ENCODE measurements at places on chromosomes 2 and 18. TPM values are rescaled to one million over a fixed set of nuclear protein-coding genes. Genes with fewer than 3 reads are reported as not detected.
A peak's percentile ranks its signal among the peaks of the same experiment; 100 is the strongest.

Gene FBXO48
- 2.3 TPM for total RNA-seq

Gene CYRIA
- total RNA-seq: 0.99 TPM

Gene VWC2L
- total RNA-seq: not detected

Gene GPR35
- 3.4 TPM for total RNA-seq

Gene EMILIN1
- total RNA-seq: 0.29 TPM

Gene C2orf78
- total RNA-seq: not detected

Gene FAM237A
- not detected for total RNA-seq

Gene CIB4
- not detected for total RNA-seq

Gene SERPINB11
- not detected for total RNA-seq

Gene SKA1
- 46.0 TPM for total RNA-seq

Gene PPP1R1C
- total RNA-seq: not detected

Gene CYTIP
- 369 TPM for total RNA-seq

Gene VSNL1
- not detected for total RNA-seq

Gene OR6B3
- not detected for total RNA-seq

Gene SYT4
- total RNA-seq: not detected

DNA sequence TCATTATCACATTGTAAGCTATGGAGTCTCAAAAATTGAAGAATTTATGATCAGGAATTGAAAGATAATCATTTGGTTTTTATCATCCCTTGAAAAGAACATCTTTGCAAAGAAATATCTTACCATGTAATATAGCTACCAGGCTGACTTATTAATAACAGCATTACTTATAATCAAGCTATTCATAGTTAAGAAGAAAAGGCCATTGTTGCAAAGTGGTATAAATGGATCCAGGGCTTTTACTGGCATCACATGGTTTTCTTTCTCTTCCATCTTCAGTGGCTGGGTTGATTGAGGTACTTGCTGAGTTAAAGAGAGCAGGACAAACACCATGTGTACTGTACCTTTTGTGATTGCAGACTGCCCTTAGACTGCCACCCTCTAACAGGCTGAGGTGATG is 39.6 kb downstream of the MFSD6 start:
- H3K27ac ChIP-seq: no peak overlapping the region
- DNase-seq: no peak
- H3K4me3 ChIP-seq: no peak overlapping the region
- H3K4me1 ChIP-seq: peaks cover 49% of the 10 kb centered on the region
- peaks cover 2% of the 10 kb centered on the region for H3K36me3 ChIP-seq
- no peaks in the 10 kb centered on the region for H3K27me3 ChIP-seq

GRCh38 chr2:227436436-227437174 is 35.4 kb upstream of the AGFG1 start:
- no peaks in the 10 kb centered on the region for H3K4me1 ChIP-seq
- no peak for DNase-seq
- H3K36me3 ChIP-seq: peaks cover 13% of the 10 kb centered on the region
- H3K27ac ChIP-seq: no peak overlapping the region
- H3K27me3 ChIP-seq: no peaks in the 10 kb centered on the region

- no peak overlapping the region for H3K4me3 ChIP-seq
- H3K27ac ChIP-seq: no peak overlapping the region
- H3K36me3 ChIP-seq: no peaks in the 10 kb centered on the region
- DNase-seq: no peak
- H3K27me3 ChIP-seq: no peaks in the 10 kb centered on the region
- no peaks in the 10 kb centered on the region for H3K4me1 ChIP-seq
Observed at GRCh38 chr2:66899648-66900047, 464.7 kb downstream of the MEIS1 start.

GRCh38 chr2:43519643-43520221 is 76.1 kb downstream of the THADA start:
- H3K4me1 ChIP-seq: peaks cover 45% of the 10 kb centered on the region
- DNase-seq: no peak
- no peaks in the 10 kb centered on the region for H3K27me3 ChIP-seq
- no peak overlapping the region for H3K4me3 ChIP-seq
- peaks cover 12% of the 10 kb centered on the region for H3K36me3 ChIP-seq
- H3K27ac ChIP-seq: peak overlapping the region; percentile 52

GRCh38 chr18:43265465-43265864 is 11.8 kb downstream of the SYT4 start:
- no peak overlapping the region for H3K4me3 ChIP-seq
- H3K36me3 ChIP-seq: no peaks in the 10 kb centered on the region
- no peaks in the 10 kb centered on the region for H3K4me1 ChIP-seq
- no peak overlapping the region for H3K27ac ChIP-seq
- no peak for DNase-seq
- no peaks in the 10 kb centered on the region for H3K27me3 ChIP-seq

DNA sequence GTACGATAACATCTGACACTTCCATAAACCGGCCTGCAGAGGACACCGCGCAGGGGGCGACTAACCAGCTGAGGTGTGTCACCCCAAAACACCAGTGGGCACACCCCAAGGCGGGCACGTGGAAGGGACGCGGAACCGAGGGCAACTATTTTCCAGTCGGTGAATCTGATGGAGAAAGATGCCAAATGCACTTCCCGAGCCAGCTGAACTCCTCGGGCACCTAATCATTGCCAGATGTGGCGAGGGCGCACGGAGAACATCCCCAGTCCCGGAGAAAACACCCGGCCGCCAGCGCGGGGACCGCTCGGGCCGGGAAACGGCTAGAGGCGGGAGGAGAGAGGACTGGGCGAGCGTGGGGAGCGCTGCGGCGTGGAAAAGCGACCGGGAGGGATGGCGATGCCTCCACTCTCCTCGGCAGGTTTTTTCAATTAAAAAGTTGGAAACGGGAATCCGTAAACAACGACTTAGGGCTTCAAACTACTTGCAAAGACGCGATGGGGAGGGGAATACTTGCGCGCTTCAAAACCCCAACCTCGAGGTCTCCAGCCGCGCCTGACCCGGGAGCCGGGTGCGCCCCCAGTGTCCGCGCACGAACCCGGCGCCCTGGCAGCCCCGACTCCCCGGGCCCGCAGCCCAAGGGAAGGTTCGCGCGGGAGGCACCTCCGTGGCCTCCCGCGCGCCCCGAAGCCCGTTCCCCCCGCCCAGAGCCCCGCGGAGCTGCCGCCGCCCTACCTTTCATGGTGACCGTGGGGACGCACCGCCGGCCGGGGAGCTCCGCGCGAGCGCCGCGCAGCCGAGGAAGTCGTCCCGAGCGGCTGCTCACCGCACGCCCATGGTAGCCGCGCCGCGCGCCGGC is 497 bp downstream of the COLEC12 start:
- H3K36me3 ChIP-seq: no peaks in the 10 kb centered on the region
- H3K27me3 ChIP-seq: peaks cover 36% of the 10 kb centered on the region
- no peak for DNase-seq
- H3K4me3 ChIP-seq: no peak overlapping the region
- H3K27ac ChIP-seq: no peak overlapping the region

- H3K4me1 ChIP-seq: peaks cover 4% of the 10 kb centered on the region
- H3K36me3 ChIP-seq: no peaks in the 10 kb centered on the region
- DNase-seq: no peak
- H3K27ac ChIP-seq: no peak overlapping the region
- H3K27me3 ChIP-seq: peaks cover 28% of the 10 kb centered on the region
- H3K4me3 ChIP-seq: no peak overlapping the region
Observed at GRCh38 chr18:55318951-55319441, 269.0 kb downstream of the TCF4 start.

GRCh38 chr2:230106771-230107170 is 38.0 kb upstream of the SLC16A14 start:
- H3K27me3 ChIP-seq: peaks cover 4% of the 10 kb centered on the region
- H3K36me3 ChIP-seq: peaks cover 9% of the 10 kb centered on the region
- H3K27ac ChIP-seq: no peak overlapping the region
- no peak for DNase-seq

- no peak overlapping the region for H3K4me3 ChIP-seq
- no peaks in the 10 kb centered on the region for H3K36me3 ChIP-seq
- H3K27me3 ChIP-seq: peaks cover 2% of the 10 kb centered on the region
- DNase-seq: no peak
- H3K4me1 ChIP-seq: no peaks in the 10 kb centered on the region
- H3K27ac ChIP-seq: no peak overlapping the region
Observed at GRCh38 chr2:224009605-224010315, 29.3 kb downstream of the SERPINE2 start.

DNA sequence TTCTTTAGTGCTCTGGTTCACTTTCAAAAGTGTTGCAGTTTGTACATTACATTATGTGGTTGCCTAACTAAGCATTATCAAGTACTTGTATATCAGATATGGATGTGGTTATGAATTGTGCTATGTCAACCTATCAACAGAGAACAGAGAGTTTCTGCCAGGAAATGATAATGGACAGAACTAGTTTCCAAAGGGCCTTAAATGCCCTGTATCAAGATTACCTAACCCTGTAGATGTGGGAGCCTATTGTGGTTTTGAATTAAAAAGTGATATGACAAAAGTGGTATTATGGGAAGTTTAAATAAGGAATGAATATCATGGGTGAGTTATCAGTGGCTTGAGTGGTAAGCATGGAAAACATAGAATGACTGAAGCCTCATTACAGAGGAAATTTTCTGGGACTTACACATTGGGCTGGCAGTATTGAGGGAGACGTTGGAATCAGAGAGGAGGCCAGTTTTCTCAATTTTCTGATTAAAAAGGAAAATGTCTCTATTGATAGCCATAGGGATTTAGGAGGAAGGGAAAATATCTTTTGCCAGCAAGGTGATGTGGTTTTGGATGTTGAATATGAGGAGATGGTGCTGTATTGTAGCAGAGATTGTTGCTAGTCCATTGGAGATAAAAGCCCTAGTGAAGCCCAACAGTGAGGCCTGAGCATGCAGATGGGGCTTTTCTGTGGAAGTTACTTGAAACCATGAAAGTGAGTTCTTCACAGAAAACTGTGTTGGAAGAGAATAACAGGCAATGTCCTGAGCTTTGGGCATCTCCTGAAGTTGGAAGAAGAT is 140.7 kb downstream of the TTC27 start:
- DNase-seq: no peak
- H3K36me3 ChIP-seq: peaks cover 8% of the 10 kb centered on the region
- no peak overlapping the region for H3K4me3 ChIP-seq
- H3K27ac ChIP-seq: no peak overlapping the region
- H3K4me1 ChIP-seq: peaks cover 2% of the 10 kb centered on the region

- no peak for DNase-seq
- H3K4me3 ChIP-seq: no peak overlapping the region
- no peaks in the 10 kb centered on the region for H3K27me3 ChIP-seq
- no peaks in the 10 kb centered on the region for H3K36me3 ChIP-seq
- H3K27ac ChIP-seq: no peak overlapping the region
Observed at GRCh38 chr2:179340678-179341077, 76.0 kb upstream of the SESTD1 start.

- no peaks in the 10 kb centered on the region for H3K4me1 ChIP-seq
- DNase-seq: no peak
- no peaks in the 10 kb centered on the region for H3K36me3 ChIP-seq
- peaks cover 8% of the 10 kb centered on the region for H3K27me3 ChIP-seq
- no peak overlapping the region for H3K27ac ChIP-seq
Observed at GRCh38 chr2:112023707-112024106, 31.4 kb upstream of the TMEM87B start.

GRCh38 chr2:63840081-63840784 is 1.5 kb upstream of the UGP2 start:
- peak overlapping the region; percentile 100 for H3K27ac ChIP-seq
- DNase-seq: peak; percentile 18
- H3K27me3 ChIP-seq: no peaks in the 10 kb centered on the region
- H3K4me3 ChIP-seq: peak overlapping the region; percentile 99

DNA sequence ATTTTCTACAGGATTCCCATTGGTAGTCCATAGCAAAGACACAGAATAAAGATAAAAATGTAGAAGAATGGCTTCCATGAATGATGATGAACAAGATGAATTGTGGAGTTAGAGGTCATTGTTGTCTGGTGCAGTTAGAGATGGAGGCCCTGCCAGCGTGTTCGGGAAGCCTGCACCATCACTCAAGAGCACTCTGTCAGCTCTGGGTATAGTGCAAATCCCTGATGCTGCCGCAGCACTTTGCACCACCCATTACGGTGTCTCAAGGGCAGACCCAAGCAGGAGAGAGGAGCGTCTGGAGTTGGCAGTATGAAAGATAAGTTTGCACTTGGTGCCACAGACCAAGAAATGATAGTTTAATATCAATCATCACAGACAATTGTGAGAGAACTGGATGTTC is 181.6 kb upstream of the CHST9 start:
- no peak overlapping the region for H3K27ac ChIP-seq
- DNase-seq: no peak
- no peaks in the 10 kb centered on the region for H3K4me1 ChIP-seq
- H3K36me3 ChIP-seq: no peaks in the 10 kb centered on the region
- H3K4me3 ChIP-seq: no peak overlapping the region

- H3K27me3 ChIP-seq: no peaks in the 10 kb centered on the region
- no peak overlapping the region for H3K4me3 ChIP-seq
- H3K4me1 ChIP-seq: no peaks in the 10 kb centered on the region
Observed at GRCh38 chr2:68918497-68918896, 34.2 kb downstream of the GKN2 start.

DNA sequence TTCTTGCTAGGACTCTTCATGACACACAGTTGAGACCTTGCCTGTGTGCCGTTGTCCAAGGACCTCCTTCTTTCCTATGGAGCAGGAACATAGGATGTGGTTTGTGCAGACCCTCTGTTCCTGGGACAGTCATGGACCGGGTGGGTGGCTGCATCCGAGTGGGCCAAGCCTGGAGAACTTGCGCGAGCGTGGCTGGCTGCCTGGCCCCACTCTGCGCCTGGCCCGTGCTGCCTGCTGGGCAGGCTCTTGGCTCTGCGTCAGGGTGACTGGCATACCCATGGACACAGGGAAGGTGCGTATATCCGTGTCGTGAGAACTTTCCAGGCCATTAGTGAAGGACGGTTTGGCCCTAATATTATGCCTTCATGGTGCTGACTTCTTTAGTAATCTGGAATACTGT is 68.2 kb downstream of the DCDC2C start:
- H3K36me3 ChIP-seq: no peaks in the 10 kb centered on the region
- H3K4me1 ChIP-seq: no peaks in the 10 kb centered on the region
- peaks cover 12% of the 10 kb centered on the region for H3K27me3 ChIP-seq
- H3K27ac ChIP-seq: no peak overlapping the region

GRCh38 chr2:207533461-207534008 is 3.8 kb downstream of the CREB1 start:
- no peak for DNase-seq
- H3K4me3 ChIP-seq: peak overlapping the region; percentile 37
- H3K4me1 ChIP-seq: peaks cover 45% of the 10 kb centered on the region
- peaks cover 32% of the 10 kb centered on the region for H3K36me3 ChIP-seq

- H3K27me3 ChIP-seq: no peaks in the 10 kb centered on the region
- H3K27ac ChIP-seq: no peak overlapping the region
- H3K36me3 ChIP-seq: no peaks in the 10 kb centered on the region
- H3K4me1 ChIP-seq: no peaks in the 10 kb centered on the region
- no peak for DNase-seq
Observed at GRCh38 chr2:105697781-105698449, 46.8 kb upstream of the NCK2 start.

GRCh38 chr2:148273158-148273691 is 252.3 kb downstream of the MBD5 start:
- no peaks in the 10 kb centered on the region for H3K27me3 ChIP-seq
- H3K4me3 ChIP-seq: no peak overlapping the region
- H3K36me3 ChIP-seq: peaks cover 11% of the 10 kb centered on the region
- H3K27ac ChIP-seq: no peak overlapping the region
- DNase-seq: no peak
- H3K4me1 ChIP-seq: no peaks in the 10 kb centered on the region

GRCh38 chr2:158184556-158185343 is 83.1 kb downstream of the UPP2 start:
- no peaks in the 10 kb centered on the region for H3K36me3 ChIP-seq
- H3K27ac ChIP-seq: no peak overlapping the region
- H3K4me1 ChIP-seq: peaks cover 5% of the 10 kb centered on the region
- no peak for DNase-seq

GRCh38 chr2:171185941-171186340 is 25.2 kb upstream of the TLK1 start:
- no peak overlapping the region for H3K27ac ChIP-seq
- no peak overlapping the region for H3K4me3 ChIP-seq
- no peaks in the 10 kb centered on the region for H3K27me3 ChIP-seq
- no peaks in the 10 kb centered on the region for H3K36me3 ChIP-seq

- DNase-seq: no peak
- H3K4me3 ChIP-seq: no peak overlapping the region
- no peak overlapping the region for H3K27ac ChIP-seq
- peaks cover 23% of the 10 kb centered on the region for H3K4me1 ChIP-seq
Observed at GRCh38 chr2:213281156-213281555, 3.1 kb upstream of the SPAG16 start.
